GM10248 (cell line): ENCODE measurements at places on chromosomes 1 and 21.

DNA sequence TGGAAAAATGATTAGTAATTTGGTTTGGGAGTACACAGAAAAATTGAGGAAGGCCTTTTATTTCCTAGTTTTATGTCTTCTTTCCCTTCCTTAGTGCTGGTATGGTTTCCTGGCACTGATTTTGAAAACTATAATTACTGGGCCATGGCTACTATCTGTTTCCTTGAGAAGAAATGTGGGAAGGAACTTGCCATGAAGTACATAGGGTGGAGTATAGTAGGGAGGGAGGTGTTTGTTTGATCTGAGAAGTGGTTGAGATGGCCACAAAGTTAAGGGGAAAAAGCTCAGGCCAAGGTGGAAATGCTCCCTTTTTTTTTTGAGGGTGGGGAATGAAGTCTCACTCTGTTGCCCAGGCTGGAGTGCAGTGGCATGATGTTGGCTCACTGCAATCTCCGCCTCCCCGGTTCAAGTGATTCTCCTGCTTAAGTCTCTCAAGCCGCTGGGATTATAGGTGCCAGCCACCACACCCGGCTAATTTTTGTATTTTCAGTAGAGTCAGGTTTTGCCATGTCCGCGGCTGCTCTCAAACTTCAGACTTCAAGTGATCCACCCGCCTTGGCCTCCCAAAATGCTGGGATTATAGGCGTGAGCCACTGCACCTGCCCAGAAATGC lies 11.3 kb downstream of the HJV start:
- DNase-seq = no peak

- no peak for DNase-seq
Measured at GRCh38 chr1:168410464-168410863, 129.8 kb downstream of the TBX19 start.

DNA sequence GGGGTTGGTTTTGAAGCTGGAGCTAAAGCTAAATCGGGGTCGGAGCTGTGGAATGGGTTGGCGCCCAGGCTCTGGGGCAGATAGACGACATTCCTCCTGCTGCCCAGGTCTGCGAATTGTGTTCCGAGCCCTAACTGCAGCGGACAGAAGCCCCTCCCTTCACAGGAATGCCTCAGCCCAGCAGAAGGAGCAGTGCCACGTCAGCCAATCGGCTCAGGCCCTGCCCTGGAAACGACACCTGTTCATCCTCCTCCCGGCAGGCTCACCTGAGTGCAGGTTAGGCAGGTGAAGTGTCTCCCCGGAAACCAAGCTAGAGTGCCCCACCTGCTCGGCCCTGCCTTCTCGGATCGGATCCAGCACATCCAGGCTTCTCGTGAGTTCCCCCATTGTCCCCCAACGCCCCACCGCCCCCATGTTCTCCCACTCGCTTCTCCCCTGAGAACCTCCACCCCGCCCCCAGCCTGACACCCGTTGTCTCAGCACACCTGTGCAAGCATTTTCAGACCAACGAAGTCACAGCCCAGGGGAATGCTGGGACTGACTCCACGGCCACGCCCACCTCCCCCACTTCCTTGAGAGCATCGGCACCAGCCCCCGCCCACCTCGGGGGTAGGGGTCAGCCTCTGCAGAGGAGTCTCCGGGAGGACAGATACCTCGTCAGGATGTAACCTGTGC lies 775 bp downstream of the TMEM125 start:
- peak; percentile 35 for DNase-seq

GRCh38 chr1:15843826-15844572 lies 3.5 kb upstream of the SPEN start:
- no peak for DNase-seq

DNA sequence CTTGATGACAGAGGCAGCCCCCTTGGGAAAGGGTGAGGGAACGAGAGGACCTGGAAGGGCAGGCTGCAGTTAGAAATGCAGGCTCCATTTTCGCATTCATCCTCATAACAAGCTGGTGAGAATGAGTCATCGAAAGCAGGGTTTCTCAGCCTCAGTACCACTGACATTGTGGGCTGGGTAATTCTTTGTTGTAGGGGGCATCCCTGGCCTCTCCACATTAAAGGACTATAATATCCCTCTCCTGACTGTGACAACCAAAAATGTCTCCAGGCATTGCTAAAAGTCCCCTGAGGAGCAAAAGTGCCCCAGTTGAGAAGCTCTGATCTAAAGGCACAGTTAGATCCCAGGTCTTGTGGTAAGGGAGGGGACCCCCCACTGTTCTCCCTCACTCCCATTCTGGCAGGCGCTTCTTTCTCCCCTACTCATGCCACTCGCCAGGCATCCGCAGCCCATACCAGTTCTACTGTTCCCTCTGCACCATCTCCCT lies 20.4 kb downstream of the KCNN3 start:
- peak; percentile 63 for DNase-seq

- DNase-seq = no peak
Measured at GRCh38 chr1:223776826-223777454, 64.6 kb downstream of the CAPN2 start.
